Activated CD8-positive, alpha-beta memory T cell treated with anti-CD3 and anti-CD28 coated beads, Interleukin-2, amount 50 U/mL, for 48 hours (primary cell): ENCODE measurements at places on chromosomes 13 and 19.

GRCh38 chr13:80873589-80873988, 532.7 kb upstream of the SPRY2 start:
- no peak for DNase-seq

- DNase-seq: peak; percentile 69
These were observed 27.3 kb downstream of the LRFN3 start for GRCh38 chr19:35963514-35963913.

DNA sequence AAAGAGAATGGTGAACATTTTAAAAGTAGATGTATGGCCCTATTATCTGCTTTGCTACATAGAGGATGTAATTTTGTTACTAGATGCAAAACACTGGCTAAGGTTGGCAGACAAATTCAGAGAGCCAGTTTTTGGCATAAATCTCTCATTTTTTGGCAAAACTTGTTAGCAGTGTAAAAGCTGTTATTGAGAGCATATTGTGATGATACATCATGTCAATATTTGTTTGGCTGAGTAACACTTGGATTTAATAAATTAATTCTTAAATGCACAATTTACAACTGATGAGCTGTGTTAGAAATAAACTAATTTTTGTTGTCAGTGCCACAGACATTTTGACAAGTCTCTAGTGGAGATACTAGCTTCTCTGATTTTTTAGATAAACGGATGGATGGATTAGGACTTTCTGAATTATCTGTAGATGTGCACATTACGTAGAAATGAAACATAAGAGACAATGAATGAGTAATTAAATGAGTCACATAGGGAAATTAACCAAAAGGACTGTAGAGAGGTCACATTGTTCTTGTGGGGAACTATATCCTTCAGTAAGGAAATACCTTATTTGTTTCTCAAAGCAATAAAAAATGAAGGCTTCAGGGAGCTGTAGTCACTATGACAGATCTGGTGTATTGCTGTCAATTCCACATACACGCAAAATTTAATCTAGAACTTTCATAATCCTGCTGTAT, 17.4 kb downstream of the UFM1 start:
- DNase-seq: no peak

- no peak for DNase-seq
These were observed 7.7 kb downstream of the SCGB2B2 start for GRCh38 chr19:34669305-34669704.

- DNase-seq: no peak
These were observed 65.1 kb downstream of the SIAH3 start for GRCh38 chr13:45786293-45786920.

DNA sequence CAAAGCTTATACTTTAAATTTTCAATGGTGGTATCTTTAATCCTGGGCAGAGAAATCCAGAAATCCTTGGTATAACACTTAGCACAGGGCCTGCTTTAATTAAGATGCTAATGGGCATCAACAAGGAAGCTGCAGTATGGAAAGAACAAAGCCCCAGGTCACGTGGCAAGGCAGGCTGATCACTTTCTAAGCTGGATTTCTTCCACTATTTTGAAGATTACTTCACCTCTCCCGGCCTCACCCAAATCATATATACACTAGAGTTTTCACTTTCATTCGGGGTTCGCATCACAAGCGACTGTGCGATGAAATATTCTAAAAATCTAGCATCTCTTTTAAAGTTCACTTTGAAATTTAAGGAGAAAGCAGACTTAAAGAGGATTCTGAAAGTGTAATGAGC, 71.8 kb downstream of the STARD13 start:
- no peak for DNase-seq

GRCh38 chr19:15508035-15508710, at the start of gene CYP4F22:
TSS of gene CYP4F22 (plus strand) at chr19:15508525. CDS start at chr19:15525337, 16,812 bp downstream.
- peak; percentile 64 for DNase-seq

- DNase-seq: no peak
These were observed 506.6 kb downstream of the EFNB2 start for GRCh38 chr13:106028911-106029310.

GRCh38 chr13:107835339-107836018, 379.9 kb downstream of the LIG4 start:
- DNase-seq: no peak

- DNase-seq: no peak
These were observed 58.3 kb upstream of the CLDN10 start for GRCh38 chr13:95494082-95494681.

DNA sequence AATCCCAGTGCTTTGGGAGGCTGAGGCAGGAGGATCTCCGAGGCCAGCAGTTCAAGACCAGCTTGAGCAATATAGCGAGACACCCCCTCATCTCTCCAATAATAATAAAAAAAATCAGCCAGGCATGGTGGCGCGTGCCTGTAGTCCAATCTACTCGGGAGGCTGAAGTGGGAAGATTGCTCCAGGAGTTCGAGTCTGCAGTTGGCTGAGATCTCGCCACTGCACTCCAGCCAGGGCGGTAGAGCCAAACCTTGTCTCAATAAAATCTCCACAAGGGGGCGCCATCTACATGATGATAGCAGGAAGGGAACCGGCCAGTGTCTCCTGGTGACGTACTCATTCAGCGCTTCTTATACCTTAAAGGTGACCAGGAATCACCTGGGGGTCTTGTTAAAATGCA, 13.6 kb upstream of the C5AR1 start:
- DNase-seq: peak; percentile 85

DNA sequence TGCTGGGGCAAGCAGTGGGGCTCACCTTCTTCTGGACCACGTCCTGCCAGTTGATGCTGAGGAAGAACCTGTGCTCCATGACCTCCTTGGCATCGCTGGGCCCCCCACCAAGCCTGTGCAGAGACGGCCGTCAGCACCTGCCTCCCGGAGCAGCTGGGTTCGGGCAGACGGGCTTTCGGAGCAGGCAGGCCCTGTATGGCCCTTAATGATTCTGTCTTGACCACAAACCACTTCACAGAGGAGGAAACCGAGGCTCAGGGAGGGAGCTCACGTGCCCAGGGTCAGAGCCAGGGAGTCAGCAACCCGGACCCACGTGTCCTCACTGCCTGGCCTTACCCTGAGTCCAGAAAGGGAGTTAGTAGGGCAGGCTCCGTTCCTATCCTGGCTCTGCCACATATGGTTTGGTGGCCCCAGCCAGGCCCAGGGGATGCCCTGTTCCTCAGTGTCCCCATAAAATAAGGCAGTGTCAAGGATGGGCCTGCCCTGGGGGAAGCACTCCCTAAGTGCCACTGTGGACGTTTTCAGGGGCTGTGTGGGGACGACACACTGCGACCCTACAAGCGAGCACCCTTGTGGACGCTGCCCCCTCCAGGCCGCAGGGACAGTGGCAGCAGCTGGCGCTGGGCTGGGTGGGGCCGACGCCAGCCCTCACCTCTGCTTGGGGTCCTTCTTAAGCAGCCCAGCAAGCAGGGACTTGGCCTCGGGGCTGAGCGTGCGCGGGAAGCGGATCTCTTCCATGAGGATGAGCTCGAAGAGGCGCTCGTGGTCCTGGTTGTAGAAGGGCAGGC, 8.9 kb upstream of the CCNP start:
- no peak for DNase-seq

DNA sequence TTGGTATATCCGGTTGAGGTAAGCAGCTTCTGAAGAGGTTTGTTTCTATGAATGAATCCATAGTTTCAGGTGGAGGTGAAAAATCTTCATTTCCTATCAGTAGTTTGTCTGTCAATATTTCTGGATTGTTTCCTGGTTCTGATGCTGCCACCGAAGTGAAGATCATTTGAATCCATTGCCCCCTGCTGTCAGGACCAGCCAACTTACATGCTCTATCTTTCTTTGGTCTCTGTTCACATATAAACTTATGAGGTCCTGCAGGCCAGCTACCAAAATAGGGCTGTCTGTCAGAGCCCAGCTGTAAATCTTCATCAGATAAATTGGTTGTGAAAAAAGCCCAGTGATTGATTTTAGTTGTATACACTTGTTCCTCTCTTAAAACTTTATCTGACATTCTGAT, 15.2 kb upstream of the N4BP2L1 start:
- no peak for DNase-seq

DNA sequence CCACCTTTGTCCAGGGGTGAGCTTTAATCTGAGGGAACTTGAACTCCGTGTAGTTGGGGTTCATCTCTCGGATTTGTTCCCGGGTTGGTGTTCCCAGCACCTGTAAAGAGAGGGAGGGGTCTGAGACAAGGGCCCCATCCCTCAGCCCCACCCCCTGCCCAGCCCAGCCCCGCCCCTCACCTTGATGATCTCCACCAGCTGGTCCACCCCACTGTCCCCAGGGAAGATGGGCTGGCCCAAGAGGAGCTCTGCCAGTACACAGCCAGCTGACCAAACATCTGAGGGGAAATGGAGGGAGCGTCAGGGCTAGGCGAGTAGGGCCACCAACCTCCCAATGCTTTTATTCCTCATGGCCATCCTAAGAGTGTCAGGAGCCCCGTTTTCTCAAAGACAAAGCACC, 9.3 kb downstream of the GSK3A start:
- no peak for DNase-seq

GRCh38 chr19:46975925-46976782, 43.5 kb upstream of the NPAS1 start:
- DNase-seq: no peak

GRCh38 chr13:27482983-27483382, 32.6 kb upstream of the MTIF3 start:
- DNase-seq: no peak

- DNase-seq: no peak
These were observed 1576.9 kb upstream of the SPRY2 start for GRCh38 chr13:81917810-81918209.

DNA sequence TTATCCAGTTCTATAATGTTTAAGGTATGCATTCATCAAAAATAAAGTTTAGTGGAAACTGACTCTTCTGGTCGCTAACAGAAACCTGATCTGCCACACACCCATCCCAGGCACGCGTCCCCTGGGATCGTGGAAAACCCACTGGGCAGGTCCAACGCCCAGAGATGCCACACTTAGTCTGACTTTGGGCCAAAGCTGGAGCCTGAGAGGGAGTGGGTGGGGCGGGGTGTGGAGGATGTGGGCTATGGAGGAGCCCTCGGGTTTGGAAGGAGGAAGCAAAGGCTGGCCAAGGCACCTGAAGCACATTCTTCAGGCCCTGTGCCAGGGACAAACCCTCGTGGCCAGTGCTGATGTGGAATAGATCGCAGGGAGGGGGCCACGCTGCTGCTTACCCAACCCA, 2.5 kb downstream of the IGFL1 start:
- no peak for DNase-seq

GRCh38 chr19:46878613-46879375, 18.0 kb downstream of the ARHGAP35 start:
- no peak for DNase-seq

DNA sequence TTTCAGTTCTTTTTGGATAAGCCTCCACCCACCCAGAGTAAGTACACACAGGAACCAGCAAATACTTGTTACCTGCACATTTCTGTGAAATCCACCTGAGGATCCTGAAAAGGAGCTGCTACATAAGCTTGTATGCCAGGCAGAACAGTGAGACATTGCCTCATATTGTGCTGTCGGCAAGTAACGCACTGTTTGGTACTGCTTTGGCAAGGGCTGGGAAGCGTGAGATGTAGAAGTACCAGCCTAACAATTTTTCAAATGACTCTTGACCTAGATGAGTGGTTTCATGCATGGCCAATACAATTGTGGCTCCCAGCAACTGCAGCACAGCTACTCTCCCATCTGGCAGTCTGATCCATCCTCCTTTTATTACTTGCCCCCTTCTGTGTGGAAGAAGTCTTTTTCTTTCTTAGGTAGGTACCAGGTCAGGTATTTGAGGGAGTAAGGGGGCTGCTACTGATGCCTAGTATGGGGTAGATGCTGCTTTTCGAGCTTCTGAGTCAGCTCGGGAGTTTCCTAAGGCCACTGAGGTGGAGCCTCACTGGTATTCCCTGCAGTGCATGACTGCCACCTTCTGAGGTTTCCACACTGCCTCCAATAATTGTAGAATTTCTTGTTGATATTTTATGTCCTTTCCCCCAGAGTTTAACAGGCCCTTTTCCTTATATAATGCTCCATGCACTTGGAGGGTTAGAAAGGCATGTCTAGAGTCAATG, 52.2 kb downstream of the ZNF737 start:
- no peak for DNase-seq

- no peak for DNase-seq
These were observed 197.5 kb downstream of the TM9SF2 start for GRCh38 chr13:99698816-99699099.

- DNase-seq: peak; percentile 79
These were observed at the start of gene EML2 for GRCh38 chr19:45638930-45639729. TSS of gene EML2 (minus strand) at chr19:45639397. CDS start at chr19:45639376, 21 bp downstream.

- no peak for DNase-seq
These were observed 23.2 kb upstream of the CYP2A13 start for GRCh38 chr19:41064974-41065569.

- DNase-seq: no peak
These were observed 1178.4 kb upstream of the ATXN8OS start for GRCh38 chr13:68929075-68929745.

- DNase-seq: no peak
These were observed 163.7 kb downstream of the KLF12 start for GRCh38 chr13:73970421-73971055.

GRCh38 chr13:27425918-27426630, 1.7 kb downstream of the GTF3A start:
- peak; percentile 73 for DNase-seq

DNA sequence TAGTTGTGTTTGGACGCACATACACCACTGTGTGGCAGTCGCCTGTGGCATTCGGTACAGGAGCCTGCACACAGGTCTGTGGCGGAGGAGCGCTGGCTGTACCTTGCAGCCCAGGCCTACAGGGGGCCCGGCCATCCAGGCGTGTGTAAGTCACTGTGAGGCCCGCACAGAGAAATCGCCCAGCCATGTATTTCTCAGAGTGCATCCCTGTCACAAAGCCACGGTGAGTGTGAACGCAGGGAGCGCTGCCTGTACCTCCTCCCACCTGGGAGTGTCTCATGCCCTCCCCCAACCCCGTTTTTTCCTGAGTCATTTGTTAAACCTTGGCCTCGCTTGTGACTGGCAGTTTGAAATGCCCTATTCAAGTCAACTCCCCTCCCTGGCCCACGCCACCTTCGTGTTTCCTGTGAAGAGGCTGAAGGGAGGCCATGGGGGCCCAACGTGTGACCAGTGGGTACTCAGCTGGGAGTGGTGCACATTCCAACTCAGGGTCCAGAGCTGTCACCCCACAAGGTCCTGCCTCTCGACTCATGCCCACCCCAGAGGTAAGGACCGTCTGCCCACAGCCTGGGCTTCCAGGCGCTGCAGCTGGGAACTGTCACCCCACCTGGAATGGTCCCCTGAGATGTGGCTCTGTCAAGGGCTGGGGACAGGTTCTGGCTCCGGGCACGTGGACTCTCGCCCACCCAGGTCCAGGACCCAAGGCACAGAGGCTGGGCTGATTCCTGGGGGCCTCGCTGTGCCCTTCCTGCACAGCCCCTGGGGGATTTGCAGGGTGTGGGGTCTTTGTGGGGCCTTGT, 11.6 kb upstream of the RASA3 start:
- DNase-seq: peak; percentile 78

GRCh38 chr19:38277969-38278680, 13.8 kb downstream of the SPINT2 start:
- DNase-seq: no peak

GRCh38 chr19:17953869-17954268, 13.0 kb upstream of the KCNN1 start:
- DNase-seq: no peak
